ENCODE measurements at places on chromosomes 1 and 21. TPM values are rescaled to one million over a fixed set of nuclear protein-coding genes. Genes with fewer than 3 reads are reported as not detected.

GRCh38 chr1:182589520-182589919 is 464 bp upstream of the RNASEL start:
- DNase-seq: no peak

- DNase-seq: no peak
These were observed 34.7 kb downstream of the SLC19A1 start for GRCh38 chr21:45507523-45507875.

DNA sequence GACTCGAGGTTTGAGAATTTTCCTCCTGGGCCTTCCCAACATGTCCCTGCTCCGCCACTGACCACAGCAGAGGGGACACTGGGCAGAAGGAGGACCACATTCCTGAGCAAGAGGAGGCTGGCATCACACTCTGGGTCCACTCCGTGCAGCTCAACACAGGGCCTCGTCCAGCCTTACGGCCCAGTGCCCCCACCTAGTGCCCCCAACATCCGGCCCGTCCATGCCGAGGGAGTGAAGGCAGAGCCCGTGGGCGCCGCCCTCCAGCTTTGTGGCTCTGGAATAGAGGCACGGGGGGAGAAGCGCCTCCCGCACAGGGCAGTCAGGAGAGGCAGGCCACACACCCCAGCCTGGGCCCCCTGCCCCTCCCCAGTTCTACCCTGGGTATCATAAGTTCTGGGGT is 158.3 kb downstream of the NPHP4 start:
- no peak for DNase-seq

LRRC71 gene
- not detected for total RNA-seq

COL8A2 gene
- total RNA-seq: 0.40 TPM

ETNK2 gene
- 24.4 TPM for total RNA-seq

DNA sequence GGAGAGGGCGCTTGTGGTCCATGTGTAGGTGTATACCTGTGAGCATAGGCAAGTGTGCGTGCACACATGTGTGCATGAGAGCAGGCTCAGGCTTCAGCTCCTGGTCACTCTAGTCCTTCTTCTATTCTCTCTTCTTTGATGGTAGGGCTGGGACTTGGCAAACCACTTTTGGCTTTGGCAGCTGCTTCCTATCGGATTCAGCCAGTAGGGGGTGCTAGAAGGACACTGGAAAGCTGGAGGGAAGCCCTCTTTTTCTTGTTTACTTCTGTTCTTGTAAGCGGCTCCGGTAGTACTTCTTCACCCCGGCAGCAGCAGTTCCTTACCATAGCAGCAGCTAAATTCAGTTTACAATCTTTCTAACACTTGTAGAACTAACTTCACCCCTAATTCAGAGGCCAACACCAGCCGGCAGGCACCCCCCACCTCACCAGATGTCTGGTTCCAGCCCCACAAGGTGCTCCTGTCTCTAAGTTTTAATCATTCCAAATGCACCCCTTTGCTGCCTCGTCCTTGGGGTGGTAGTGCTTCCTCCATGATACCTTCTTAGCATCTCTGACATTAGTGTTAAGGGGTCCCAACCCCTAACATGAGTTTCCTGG is 25.1 kb downstream of the NENF start:
- DNase-seq: peak; percentile 96

DNA sequence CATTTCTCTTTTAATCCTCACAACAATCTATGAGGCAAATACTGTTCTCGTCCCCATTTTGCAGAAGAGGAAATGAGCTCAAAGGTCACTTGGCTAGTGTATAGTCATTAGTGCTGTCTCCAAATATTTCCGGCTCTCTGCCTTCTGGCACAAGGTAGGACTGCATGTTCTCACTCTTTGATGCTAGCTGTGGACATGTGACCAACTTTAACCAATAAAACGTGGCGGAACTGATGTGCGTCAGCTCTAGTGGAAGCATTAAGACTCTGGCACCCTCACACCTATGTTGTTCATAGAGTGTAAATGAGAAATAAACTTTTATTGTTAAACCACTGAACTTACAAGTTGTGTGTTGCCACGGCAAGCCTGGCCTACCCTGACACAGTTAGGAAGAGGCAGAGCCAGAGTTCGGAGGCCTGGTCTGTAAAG is 5.0 kb upstream of the KIF21B start:
- no peak for DNase-seq

NTMT2 gene
- not detected for total RNA-seq

LRRN2 gene
- total RNA-seq: 11.5 TPM

DNA sequence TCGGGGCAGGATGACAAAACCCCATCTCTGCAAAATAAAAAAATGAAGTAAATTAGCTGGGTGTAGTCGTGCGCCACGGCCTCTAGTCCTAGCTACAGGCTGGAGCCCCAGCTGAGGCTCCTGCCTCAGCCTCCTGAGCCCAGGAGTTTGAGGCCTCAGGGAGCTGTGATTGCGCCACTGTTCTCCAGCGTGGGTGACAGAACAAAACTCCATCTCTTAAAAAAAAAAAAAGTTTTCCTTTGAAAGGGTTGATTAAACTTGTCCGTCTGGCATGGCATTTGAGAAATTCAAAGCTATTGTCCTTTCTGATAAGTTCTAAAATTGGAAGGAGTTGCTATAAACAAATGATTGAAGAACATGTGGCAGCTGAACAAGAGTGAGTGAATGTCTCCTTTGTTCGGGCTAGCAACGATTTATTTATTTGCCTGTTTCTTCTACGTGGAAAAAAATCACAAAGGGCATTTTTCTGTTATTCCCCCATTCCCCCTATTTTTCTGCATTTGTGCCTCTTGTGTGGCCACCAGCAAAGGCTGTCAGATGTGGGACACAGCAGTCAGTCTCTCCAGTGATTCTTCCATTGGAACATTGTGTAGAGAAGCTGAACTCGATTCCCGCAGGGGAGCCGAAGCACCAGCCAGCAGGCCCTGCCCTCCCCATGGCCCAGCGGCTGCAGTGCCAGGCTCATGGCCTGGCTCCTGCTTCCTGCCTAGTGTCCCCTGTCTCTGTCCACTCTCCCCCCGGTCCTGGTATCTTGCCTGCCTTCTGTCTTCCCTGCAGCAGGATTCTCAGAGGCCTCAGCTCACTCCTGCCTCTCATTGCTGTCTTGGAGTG is 21.5 kb upstream of the PWP2 start:
- DNase-seq: no peak

- no peak for DNase-seq
These were observed 733.1 kb downstream of the MATN1 start for GRCh38 chr1:29990304-29990703.

SLC9C2 gene
- not detected for total RNA-seq

GALE gene
- 53.9 TPM for total RNA-seq

HCN3 gene
- 8.7 TPM for total RNA-seq

- DNase-seq: no peak
These were observed 224.9 kb upstream of the FGGY start for GRCh38 chr1:59071876-59072582.

CD1C gene
- not detected for total RNA-seq

DNA sequence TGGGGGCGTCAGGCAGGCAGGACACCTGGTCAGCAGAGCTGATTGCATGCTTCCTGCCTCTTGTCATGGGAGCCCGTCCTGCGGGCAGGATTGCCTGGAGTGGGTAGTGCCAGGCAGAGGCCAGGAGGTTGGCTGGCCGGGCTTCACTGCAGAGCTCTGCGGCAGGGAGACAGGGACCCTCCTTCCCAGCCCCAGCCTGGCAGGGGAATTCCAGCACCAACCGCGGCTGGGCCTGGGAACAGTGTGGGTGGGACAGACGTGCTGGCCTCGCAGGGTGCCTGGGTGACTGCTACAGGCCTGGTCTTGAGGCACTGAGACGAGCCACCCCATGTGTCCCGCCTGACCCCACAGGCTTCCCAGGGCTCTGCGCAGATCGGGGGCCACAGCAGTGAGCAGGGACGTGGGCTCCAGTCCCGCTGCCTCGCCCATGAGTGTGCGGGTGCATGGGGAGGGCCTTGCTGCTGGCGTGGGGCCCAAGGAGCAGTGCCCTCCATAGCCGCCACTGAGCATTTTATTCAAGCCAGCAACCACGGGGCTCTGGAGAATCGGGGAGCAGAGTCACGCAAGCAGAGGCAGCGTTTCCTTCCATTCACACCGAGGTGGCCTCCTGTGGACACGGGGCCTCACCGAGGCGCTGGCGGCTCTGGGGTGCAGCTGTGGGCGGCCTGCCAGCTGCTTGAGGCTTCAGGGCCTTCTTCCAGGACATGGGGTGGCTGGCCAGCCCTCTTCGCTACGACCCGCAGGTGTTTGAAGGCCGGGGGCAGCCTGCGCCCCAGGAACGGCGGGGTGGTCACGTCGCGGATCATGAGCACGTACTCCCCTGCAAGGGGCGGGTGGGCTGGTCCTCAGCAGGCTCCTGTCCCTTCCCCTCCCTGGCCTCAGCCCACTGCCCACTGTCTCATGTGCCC is 70.3 kb downstream of the MORN1 start:
- DNase-seq: no peak

OTUD7B gene
- total RNA-seq: 28.0 TPM

GRCh38 chr1:29501227-29501976 is 265.1 kb downstream of the PTPRU start:
- DNase-seq: peak; percentile 46

GRCh38 chr1:236869911-236870310 is 74.8 kb downstream of the MTR start:
- DNase-seq: no peak

HSPA6 gene
- total RNA-seq: not detected

ST7L gene
- total RNA-seq: 18.0 TPM

GRCh38 chr1:34771573-34772371 is 9.2 kb upstream of the GJB3 start:
- no peak for DNase-seq

LRRC7 gene
- total RNA-seq: 2.2 TPM

- DNase-seq: no peak
These were observed 144.7 kb downstream of the NEGR1 start for GRCh38 chr1:72137656-72138055.

DNA sequence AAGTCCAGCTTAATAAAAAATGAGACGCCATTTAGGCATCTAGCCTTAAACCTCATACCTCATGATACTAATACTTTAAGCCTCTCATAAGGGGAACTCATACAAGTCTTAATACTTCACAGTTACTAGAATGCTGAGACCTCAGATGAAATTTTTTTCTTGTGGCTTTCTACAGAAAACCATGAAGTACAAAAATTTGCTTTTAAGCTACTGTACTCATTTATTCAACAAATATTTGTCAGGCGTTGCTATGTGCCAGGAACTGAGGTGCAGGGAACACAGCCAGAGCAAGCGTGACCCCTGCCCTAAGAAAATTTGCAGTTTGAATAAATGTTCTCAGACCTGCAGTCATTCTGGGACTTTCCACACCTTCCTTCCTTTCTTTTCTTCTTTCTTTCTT is 150.6 kb downstream of the MRPL39 start:
- no peak for DNase-seq

DNA sequence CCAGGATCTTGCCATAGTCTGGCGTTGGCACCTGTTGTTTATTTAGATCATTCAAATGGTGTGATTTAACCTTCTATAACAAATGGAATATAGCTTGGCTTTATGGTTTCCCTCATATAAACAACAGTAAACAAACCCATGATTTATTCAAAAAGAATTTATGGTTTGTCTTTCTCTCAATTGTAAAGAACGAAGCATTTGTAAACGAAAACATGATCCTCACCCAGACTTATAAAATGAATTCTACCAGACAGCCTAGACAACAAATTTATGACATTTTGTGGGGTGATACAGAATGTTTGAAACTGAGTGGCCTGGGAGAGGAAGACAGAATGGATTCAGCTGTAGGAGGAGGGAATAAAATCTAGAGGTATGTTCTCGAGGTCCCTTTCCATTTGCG is 66.1 kb upstream of the PTGFR start:
- no peak for DNase-seq

DNA sequence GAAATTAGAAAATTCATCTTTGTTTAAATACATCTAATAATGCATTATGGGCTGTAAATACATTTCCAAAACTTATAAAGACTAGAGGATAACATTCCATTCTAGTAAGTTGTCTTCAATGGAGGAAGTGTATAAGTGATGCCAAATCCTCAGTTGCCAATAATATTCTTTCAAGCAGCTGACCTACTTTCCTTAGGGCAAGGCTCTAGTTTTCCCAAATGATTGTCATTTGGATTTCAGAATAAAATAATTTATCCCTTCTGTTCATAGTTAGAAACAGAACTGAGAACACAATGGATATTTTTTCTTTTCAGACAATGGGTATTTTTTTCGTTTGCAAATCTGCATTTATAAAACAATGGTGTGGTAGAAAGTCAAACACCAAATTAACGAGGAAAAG is 354.9 kb upstream of the ADAMTS5 start:
- DNase-seq: no peak

PDPN gene
- total RNA-seq: 29.9 TPM

- no peak for DNase-seq
These were observed 13.4 kb downstream of the SPOCD1 start for GRCh38 chr1:31802190-31803150.

GRCh38 chr1:163842571-163842970 is 520.8 kb downstream of the NUF2 start:
- no peak for DNase-seq

SYT14 gene
- 2.9 TPM for total RNA-seq

- DNase-seq: no peak
These were observed 180.4 kb upstream of the PKN2 start for GRCh38 chr1:88503646-88504045.

Data from endodermal cell (in vitro differentiated cells).